Parietal lobe (tissue), 2 donors: ENCODE measurements at places on chromosomes 3 and 15. TPM values are rescaled to one million over a fixed set of nuclear protein-coding genes. Genes with fewer than 3 reads are reported as not detected.

The IL20RB gene
- 1.3 TPM for total RNA-seq

The XCR1 gene
- not detected for total RNA-seq

The PRKCD gene
- 0.94 TPM for total RNA-seq

The BFSP2 gene
- total RNA-seq, result 2.5 TPM

The ACOX2 gene
- total RNA-seq, result 3.4 TPM

The CDHR4 gene
- total RNA-seq, result not detected

The IL17RC gene
- 6.6 TPM for total RNA-seq

The CD276 gene
- total RNA-seq, result 52.9 TPM

The HAUS2 gene
- 33.8 TPM for total RNA-seq

The ZPLD1 gene
- not detected for total RNA-seq

The ZFYVE19 gene
- total RNA-seq, result 22.5 TPM

The SPTSSB gene
- 4.1 TPM for total RNA-seq

The HTR3E gene
- total RNA-seq, result not detected

The SST gene
- total RNA-seq, result 16.6 TPM

The C2CD4A gene
- not detected for total RNA-seq

The UMPS gene
- total RNA-seq, result 40.4 TPM

The ROBO1 gene
- 269 TPM for total RNA-seq

The CLSTN2 gene
- 33.2 TPM for total RNA-seq

The CEP97 gene
- total RNA-seq, result 73.6 TPM

The ANKUB1 gene
- total RNA-seq, result 0.63 TPM

The GASK1A gene
- 11.6 TPM for total RNA-seq

The PLSCR2 gene
- not detected for total RNA-seq

The PRR20G gene
- total RNA-seq, result not detected
